Activated effector memory CD4-positive, alpha-beta T cell treated with Interleukin-2 at 50 U/mL for 16 hours (primary cell): ENCODE measurements at places on chromosomes 4 and X.

- no peak for DNase-seq
These were observed 28.4 kb downstream of the ALPK1 start for GRCh38 chr4:112325530-112325929.

DNA sequence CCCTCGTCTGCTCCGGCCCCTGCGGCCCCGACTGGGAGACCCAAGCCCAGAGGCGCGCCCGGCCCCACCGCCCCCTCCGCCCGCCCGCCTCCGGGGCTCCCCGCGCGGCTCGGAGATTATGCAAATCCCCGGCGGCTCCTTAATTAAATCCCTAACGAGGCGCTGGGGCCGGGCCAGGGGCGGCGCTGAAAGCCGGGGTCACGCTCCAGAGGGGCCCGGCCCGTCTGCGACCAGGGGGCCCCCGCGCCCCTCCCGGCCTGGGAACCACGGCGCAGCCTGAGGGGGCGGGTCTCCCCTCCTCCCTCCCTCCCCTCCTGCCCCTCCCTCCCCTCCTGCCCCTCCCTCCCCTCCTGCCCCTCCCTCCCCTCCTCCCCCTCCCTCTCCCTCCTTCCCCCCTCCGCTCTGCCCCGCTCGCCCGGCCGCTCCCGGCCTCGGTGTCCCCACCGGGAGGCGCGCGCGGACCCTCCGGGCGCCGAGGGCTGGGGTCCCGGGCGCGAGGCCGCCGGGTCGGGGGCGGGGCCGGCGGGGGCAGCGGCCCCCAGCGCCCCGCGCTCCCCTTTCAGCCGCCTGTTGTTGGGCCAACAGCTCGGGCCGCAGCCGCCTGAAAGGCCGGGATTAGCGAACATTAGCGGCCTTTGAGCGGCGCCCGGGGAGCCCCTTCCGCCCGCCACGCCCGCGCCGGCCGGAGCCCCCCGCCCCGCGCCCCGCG is 25.9 kb upstream of the FGFR3 start:
- no peak for DNase-seq

GRCh38 chr4:77952457-77952856 is 89.8 kb downstream of the MRPL1 start:
- no peak for DNase-seq

- no peak for DNase-seq
These were observed 120.3 kb downstream of the RASL11B start for GRCh38 chr4:52982255-52982945.

GRCh38 chr4:123806056-123806455 is 409.5 kb downstream of the SPRY1 start:
- DNase-seq = no peak
